HCT116 (cell line): ENCODE measurements at places on chromosomes 7 and 10. TPM values are rescaled to one million over a fixed set of nuclear protein-coding genes. Genes with fewer than 3 reads are reported as not detected.

DNA sequence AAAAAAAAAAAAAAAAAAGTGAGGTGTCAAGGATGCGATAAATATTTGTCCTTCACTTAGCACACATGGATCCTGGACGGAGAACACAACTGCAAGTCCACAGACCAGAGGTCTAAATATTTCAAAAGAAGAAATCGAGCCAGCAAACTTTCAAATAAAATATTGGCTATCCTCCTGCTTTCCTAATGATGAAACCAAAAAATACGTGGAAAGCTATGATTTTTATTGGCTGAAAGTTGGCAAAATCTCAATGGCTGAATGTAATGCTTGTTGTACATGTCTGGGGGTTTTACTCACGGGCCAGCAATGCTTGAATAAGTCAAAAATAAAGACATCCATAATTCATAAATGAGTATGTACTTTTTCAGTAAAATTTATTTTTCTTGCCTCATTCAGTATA lies 19.0 kb upstream of the MGMT start:
- no peak for DNase-seq

DNA sequence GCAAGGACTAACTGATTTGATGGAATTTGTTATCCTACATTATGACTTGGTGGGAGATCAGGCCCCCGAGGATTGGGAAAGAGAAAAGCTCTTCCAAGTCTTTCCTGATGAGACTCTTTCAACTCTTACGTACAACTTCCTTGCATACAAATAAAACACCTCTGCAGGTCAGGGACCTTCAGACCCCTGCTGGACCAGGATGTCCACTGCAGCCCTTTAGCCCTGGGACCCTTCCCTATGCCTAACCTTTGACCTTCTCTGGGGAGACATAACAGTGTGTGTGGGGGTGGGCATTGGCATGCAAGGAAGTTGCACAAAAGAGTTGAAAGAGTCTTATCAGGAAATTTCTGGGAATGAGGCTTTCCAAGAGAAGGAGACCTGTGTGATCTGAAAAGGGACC lies 859.4 kb downstream of the TYW1 start:
- no peak for DNase-seq

DNA sequence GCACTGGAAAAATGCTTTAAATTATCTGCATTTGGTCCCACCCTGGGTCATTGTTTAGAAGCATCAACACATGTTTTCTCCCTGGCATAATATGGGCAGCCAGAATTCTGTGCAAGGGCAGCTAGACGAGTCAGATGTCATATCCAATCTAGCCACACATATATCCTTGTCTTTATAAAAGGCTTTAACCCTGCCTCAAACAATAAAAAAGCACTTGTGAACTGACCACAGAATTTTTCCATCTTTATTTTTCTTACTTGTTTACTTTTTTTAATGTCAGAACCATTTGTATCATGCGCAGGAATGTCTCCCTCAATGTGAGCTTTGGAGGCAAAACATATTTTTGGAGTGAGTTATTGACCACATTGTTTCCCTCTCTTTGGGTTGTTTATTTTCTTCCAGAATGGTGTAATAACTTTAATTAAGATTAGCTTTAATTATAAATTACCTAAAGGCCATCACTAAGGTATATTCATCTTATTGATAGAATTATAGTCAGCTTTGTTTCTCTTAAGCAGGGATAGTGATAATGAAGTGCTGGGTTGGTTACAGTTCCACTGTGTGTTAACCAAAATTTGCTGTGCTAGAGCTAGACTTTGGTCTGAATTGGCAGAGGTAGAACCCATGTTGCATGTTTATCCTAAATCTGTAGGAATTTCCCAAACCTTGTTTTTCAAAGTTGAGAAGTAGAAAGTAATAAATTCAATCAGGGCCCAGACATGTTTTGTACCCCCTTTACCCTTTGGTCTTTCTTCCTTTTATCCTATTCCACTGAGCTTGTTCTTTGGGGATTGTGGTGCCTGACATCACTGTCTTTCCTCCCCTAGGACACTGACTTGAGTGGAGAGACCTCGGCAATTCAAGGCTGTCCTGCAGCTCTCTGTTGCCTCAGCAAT lies 1078.4 kb downstream of the KCNMA1 start:
- DNase-seq, result no peak

- DNase-seq, result no peak
Measured at GRCh38 chr10:123742751-123743440, 76.7 kb downstream of the GPR26 start.

GNGT1 gene
- total RNA-seq, result 0.91 TPM

DNA sequence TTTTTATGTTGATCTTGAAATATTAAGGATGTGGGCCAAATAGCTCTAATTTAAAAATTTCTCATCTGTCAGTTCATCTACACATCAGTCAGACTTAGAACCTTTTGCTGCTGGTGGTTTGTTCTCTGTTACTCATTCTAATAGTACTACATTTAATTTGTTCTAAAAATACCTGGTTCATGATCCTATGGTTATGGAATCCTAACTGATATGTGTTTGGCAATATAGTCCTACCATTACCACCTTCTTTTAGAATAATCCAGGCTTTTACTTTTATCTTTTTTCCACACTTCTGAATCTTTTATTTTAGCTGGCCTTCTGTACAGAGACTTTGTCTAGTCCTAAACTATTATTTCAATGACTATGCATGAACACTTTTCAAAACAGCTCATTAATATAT lies 116.9 kb downstream of the SVOPL start:
- no peak for DNase-seq

DNA sequence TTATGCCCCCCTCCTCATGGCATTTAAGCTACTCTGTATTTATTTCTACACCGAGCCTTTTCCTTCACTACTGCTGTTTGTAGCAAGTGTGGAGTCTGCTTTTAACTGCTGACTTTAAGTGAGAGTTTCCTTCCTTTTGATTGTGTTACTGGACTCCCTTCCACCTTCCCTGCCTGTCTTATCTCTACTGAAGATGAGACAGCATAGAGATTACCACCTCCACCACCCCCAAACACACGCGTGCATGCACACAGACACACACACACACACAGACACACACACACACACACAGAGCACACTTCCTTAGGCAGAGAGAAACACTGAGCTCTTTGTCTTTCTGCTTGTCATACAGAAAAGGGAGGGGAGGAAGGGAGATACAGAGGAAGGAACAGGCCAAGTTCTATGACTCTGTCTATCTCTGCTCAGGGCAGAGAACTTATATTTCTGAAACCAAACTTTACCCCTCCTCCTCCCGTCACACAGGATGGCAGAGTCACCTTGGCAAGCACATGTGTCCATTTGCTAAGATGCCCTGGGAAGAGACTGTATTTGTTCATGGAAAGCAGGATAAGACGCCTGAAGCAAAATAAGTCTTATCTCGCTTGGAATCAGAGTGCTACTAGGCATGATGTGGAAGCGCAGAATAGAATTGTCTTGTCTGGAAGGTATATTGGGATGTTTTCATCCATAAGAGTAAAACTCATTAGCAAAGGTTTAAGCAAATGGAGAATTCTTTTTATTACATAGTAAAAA lies 81.8 kb upstream of the CAV2 start:
- no peak for DNase-seq

DNA sequence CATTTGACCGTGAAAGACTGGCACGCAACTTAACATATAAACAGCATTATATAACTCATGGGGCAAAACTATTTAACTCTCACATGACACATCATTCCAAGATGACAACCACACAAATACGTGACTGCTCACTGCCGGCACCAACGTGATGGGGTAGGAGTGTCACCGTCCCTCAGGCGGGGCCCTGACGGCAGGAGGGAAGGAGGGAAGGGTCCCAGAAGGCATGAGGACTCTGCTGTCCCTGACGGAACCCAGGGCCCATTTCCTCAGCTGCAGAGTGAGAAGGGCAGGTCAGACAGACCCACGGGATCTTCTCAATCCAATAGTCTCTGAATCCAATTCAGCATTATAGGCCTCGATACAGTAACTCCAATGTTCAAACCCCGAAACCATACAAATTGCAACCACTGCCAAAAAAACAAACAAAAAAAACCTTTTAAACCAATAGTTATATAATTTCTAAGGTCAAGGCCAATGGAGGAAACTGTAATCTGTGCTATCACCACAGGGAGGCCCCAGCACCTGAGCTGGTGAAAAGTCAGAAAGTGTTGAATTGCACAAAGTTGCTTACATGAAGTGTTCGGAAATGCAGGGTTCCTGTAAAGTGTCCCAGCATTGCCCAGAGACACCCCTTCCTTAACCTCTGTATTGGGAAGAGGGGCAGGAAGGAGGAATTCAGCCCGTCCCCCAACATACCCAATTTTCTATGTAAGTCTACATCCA lies 137.4 kb downstream of the TNS3 start:
- DNase-seq, result no peak

DNA sequence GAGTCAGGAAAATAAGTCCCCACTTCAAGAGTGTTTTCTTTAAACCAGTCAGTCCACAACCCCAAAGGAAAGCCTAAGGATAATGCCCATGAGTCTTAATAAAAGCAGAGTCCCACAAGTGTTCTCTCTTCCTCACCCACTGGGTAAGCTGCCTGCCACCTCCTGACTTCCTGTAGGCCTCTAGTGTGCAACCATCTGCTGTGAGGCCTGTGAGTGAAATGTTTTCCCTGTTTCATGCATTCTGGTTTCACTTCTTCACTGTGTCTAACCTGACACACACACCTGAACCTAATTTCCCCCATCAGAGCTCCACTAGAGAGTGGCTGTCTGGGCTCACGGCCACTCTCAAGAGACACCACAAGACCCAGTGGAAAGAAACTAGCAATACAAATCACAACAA lies 38.9 kb upstream of the GDF10 start:
- no peak for DNase-seq

TFR2 gene
- total RNA-seq, result 11.8 TPM

BLNK gene
- total RNA-seq, result 0.59 TPM

GRCh38 chr7:44175730-44176129 lies 13.5 kb downstream of the GCK start:
- no peak for DNase-seq

DNA sequence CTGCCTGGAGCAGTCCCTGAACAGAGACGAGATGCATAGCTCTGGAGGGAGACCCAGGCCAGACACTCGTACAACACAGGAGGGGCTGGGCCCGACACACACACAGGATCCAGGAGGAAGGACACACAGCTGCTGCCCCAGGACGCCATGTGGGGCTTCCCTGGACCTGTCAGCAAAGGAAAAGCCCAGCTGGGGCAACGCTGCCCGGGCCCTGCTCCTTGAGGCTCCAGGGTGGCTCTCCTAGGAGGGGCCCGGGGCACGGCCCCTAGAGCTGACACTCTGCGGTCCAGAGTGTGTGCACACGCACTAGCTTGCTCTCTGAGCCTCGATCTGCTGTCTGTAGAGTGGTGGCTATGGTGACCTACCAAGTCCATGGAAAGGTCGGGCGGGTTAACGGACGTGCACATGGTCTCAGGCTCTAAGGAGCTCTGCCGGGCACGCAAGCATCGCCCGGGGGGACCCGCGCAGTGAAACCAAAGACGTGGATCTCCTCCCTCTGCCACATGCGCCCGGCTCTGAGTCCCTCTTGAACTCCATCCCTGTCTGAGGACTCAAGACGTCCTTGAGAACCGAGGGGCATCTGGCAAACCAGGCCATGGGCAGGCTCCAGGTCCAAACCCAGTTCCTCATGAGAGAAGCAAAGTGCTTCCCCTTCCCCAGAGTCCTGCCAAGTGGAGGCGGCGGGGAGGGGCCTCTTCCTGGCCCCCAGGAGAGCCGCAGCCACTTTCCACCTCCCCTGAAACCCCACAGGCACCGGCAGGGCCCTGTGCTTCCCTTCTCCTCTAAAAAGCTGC lies 279.0 kb downstream of the ELFN1 start:
- DNase-seq, result no peak

IFIT2 gene
- 1.0 TPM for total RNA-seq

ITPRIP gene
- 12.0 TPM for total RNA-seq

ALOX5 gene
- 6.1 TPM for total RNA-seq

- no peak for DNase-seq
Measured at GRCh38 chr7:123712619-123713018, 36.2 kb downstream of the WASL start.

DNA sequence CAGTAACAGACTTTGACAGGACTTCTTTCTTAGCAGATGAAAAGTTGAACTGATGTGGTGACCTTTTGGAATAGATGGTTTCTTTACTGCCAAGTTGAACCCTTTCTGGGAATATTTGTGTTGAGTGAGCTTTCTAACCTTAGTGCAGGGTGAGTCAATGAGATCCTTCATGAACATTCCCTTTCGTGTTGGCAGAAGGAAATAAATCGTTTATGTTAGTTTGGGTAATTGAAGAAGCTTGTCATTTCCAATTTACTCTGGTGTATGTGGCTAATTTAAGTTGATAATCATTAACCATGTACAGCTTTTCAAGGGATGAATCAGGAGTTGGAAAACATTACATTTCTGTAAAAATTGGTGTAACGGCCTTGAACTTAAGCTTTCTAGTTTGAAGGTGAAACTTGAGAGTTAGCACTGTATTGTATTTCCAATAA lies 43.4 kb downstream of the PTTG1IP2 start:
- no peak for DNase-seq

SGMS1 gene
- 29.1 TPM for total RNA-seq

CCL24 gene
- not detected for total RNA-seq

C10orf95 gene
- 2.1 TPM for total RNA-seq

LRRD1 gene
- not detected for total RNA-seq

GRCh38 chr10:89973326-89973725 lies 271.9 kb downstream of the KIF20B start:
- DNase-seq, result no peak

GRCh38 chr7:32941181-32941580 lies 16.1 kb upstream of the FKBP9 start:
- DNase-seq, result no peak

DNA sequence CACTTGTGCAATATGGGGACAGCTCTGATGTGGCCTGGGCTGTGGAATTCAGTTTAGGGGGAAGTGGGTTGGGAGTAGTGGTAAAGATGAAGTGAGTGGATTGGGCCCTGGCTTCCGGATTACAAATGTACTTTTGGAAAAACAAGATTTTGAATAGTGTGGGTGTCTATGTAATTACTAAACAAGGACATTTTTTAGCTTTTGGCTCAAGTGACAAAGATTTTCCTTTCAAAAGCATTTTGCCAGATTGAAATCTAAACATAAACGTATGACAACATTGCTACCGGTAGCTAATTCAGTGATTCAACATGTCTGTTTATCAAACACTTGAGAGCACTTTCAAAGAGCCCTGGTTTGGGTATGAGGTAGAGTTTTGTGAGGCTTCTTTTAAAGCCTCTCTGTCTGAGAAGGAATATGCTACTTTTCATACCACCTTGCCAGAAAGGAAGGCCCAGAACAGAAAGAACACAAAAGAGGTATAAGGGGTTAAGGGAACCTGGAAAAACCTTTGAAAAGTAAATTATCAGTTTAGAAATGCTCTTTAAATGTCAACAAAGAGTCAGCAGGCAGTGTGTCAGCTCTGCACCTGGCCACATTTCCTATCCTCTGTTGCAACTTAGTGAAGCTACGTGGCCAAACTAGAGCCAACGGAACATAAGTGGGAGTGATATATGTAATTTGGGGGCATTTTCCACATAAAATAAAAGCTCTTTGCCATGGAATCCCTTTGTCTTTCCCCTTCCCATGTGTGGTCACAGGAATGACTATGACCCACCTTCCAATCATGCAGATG lies 516.1 kb downstream of the NRG3 start:
- DNase-seq, result no peak

- no peak for DNase-seq
Measured at GRCh38 chr10:3886641-3887251, 101.7 kb upstream of the KLF6 start.

ZNF862 gene
- total RNA-seq, result 8.5 TPM

SYCE1 gene
- not detected for total RNA-seq
